ENCODE measurements at places on chromosomes 7 and 10.
A peak's percentile ranks its signal among the peaks of the same experiment; 100 is the strongest.

GRCh38 chr10:71569775-71570588, 149.6 kb downstream of the C10orf105 start:
- DNase-seq: peak; percentile 91

DNA sequence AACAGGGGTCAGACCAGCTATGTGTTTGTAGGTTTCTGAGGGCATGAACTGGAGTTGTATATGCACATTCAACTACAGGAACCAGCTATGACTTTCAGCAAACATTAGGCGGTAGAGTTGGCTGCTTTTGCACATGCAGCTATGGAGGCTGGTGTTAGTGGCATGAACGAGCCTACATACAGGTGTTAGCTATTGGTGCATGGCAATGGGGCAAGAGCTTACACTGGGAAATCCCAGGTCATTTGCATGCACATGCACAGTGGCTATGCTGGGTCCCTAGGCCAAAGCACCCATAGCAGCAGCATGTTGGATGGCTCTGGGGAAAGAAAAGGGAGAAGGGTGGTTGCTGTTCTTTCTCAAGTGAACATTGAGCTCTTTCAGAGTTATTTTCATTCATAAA, 1018.5 kb upstream of the PHF14 start:
- DNase-seq: no peak

GRCh38 chr10:116521424-116522290, 24.1 kb upstream of the PNLIP start:
- peak; percentile 49 for DNase-seq

DNA sequence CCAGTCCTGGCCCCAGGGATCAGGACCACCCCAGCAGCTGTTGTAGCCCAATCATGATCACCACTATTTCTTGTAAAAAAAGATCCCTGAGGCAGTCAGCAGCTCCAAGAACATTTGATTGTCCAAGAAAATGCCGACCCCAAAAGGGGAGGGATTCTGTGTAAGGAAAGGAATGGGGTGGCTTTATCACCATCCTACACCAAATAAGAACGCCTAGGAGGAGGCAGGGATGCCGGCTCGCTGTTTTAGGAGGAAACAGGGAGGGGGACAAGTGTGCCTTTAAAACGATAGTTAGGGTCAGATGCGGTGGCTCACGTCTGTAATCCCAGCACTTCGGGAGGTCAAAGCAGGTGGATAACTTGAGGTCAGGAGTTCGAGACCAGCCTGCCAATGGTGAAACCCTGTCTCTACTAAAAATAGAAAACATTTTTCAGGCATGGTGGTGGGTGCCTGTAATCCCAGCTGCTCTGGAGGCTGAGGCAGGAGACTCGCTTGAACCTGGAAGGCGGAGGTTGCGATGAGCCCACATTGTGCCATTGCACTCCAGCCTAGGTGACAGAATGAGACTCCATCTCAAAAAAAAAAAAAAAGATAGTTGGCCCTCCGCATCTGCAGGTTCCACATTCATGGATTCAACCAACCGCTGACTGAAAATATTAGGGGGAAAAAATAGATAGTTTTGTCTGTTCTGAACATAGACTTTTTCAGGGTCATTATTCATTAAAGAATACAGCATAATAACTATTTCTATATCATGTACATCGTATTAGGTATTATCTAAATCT, 63.6 kb downstream of the PDIA4 start:
- DNase-seq: no peak

- DNase-seq: no peak
Observed at GRCh38 chr10:49242604-49243003, 54.4 kb upstream of the TMEM273 start.

- no peak for DNase-seq
Observed at GRCh38 chr10:29328983-29329382, 40.1 kb downstream of the LYZL1 start.

DNA sequence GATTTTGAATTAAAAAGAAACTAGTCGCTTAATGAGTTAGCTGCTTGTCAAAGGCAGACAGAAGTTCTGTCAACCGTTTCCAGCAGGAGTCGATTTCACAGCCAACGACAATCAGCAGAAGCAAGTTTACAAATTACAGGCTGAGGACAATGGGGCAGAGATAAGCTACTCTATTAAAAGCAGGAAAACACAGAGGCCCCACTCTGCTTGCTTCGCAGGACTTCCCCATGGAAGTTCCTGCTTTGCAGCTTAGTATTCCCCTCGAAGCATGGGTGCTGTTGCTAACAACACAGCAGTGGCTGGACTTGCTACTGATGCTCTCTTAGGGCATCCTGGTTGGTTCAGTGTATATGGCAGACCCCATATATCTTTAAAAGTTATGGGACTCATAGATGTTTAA, 50.8 kb upstream of the KLF6 start:
- no peak for DNase-seq

DNA sequence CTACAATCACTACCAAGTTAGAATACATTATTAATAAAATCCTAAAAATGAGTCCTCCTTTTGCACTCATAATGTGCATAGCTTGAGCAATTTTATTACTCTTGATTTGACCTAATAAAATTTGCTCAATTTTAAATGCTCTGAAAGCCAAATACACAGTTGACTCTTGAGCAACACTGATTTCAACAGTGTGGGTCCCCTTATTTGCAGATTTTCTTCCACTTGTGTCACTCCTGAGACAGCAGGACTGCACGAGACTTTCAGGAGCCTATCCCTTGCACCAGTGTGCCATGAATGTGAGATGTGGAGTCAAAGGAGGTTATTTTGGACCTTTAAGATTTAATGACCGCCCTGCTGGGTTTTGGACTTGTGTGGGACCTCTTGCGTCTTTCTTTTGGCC, 23.2 kb downstream of the RNF216 start:
- no peak for DNase-seq

DNA sequence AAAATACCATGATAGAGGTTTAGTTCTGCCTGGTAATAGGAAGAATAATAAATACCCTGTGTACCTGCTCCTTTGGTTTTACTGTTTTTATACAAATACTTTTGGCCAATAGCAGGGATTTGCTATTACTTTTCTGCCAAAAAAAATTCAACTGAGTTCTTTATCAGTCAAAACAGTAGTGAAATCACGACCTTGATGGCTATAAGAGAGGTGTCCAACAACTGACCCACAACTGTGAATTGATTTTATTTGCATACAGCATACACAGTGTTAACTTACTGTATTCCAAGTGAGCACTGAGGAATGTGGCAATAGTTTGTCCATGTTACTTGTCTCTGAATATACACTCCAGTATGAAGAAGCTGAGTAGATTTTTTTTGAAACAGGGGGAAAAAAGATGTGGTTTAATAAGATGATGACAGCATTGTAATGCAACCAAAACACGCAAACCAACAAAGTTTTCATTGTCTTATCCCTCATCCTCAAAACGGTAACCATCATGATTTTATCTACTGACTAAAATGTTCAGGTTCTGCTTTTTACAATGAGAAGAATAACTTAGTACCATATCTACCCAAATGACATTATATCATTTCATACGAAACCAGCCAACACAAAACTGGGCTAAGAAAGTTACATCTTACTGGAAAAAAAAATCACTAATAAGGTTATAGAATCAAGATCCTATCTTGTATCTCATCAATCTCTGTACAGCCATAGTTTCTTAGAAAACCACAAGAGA, 63.3 kb downstream of the GSAP start:
- no peak for DNase-seq

DNA sequence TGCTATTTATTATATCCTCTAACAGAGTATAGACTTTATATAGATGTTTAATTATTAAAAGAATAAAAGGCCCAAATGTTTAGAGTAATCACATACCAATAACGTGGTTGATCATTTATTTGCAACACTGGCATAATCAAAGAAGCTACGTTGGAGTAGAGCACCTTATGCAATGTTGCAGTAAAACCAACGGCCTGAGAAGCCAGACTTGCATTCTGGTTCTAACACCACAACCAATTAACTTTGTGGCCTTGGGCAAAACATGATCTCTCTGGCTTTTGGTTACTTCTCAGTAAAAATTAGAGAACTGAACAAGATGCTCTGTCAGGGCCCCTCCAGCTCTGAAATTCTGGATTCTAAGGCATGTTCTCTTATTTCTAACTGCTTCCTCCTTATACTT, 476.2 kb downstream of the GRM8 start:
- DNase-seq: no peak

DNA sequence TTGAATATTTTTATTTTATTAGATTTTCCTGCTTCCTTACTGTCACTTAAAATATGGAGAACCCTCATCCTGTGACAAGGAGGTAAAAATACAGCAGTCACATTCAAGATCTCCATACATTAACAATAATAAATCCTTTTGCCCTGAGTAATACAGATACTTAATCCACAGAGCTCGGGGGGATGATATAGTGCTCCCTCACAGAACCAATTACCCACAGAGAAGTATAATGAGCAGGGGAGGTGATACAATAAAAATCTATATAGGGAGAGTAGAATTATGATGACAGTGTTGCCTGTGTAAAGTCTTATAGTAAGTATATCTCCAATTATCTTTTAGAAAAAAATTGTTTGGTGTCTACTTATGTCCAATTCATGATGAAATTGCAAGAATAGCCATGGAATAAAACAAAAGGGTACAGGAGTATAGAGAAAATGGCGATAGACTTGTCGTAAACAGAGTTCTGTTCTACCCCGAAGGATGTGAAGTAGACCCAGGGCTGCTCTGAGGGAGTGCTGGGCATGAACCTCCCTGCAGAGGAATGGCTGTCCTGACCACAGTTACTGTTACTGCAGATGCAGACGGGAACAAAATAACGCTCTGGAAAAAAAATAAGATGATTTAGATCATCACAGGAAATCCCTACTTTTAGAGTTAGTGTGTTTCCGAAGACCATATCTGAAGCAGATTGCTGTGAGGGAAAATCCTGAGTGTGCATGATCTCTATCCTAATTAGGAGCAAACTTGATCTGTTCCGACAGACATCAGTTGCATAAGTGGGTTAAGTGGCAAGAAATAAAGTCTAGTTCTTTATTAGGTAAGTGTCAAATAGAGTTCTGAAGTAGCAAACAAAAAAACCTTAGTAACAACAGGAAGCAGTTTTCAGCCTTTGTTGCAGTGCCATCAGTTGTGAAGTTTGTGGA, 123.7 kb downstream of the KAT6B start:
- DNase-seq: no peak

- no peak for DNase-seq
Observed at GRCh38 chr10:84342584-84342983, 14.2 kb downstream of the CCSER2 start.

DNA sequence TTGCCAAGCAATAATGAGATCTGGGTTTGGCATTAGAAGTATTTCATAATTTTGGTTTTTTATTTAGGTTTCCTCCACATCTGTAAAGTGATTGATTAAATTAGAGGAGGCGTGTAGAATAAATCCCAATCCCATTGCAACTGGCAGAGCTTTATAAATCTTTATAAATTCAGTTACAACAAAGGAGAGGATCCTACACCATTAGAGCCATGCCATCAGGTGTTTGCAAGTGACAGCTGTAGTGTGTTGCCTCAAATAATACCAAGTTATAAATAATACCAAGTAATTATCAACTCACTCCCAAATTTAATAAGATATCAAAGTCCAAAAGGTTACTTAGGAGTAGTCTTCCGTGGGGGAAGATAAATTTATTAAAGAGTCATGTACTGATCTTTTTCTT, 62.2 kb downstream of the PODXL start:
- DNase-seq: no peak

DNA sequence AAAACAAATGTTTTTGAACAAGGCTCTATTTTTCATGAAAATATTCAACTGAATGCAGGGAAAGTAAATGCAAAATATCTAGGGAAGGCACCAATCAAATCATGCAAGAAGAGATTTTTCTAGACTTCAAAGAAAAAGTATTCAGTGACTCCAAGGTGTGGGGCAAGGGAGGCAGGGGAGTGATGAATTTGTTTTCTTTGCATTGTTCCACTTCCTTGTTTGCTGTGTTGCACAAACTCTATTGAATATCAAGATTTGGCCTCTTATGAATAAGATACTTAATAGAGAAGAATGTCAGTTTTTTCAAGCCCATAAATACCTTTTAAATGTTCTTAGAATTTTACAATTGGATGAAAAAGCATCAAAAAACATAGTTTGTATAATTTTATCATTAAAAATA, 26.4 kb downstream of the STEAP1 start:
- no peak for DNase-seq

DNA sequence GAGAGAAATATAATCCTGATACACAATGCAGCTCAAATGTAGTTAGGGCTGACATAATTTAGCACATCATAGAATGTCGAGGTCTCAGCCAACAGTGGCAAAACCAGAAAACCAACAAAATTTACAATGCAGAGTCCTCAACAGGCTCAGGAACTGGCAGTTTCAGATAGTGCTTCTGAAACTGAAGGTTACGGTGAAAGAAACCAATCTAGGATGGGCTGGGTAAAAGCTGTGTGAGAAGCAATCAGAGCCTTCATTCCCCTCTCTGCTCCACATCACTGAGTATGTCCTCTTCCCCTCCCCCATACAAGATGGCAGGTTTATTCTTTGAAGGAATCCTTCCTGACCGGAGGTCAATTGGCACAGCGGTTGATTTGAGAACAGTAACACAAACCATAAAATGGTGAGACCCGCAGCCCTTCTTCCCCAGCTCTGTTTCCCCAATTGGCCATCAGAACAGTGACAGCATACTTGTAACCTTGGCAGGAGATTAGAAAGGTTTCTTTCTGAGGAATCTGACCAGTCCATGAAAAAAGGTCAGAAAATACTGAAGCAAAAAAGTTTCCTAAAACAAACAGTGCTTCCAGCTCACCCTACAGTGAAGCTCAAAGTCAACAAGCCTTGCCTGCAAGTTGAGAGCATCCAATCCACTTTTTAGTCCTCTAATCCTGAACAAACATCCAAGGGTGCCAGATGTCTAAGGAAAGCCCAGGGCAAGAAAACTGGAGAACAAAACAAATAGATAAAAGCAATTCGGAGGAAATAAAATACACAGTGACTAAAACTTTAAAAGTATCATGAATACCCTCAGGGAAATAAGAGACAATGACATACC, 53.9 kb upstream of the IL6 start:
- DNase-seq: no peak

- DNase-seq: no peak
Observed at GRCh38 chr7:94100723-94101345, 96.7 kb upstream of the BET1 start.

- DNase-seq: no peak
Observed at GRCh38 chr10:130263289-130263688, 127.1 kb downstream of the GLRX3 start.

- DNase-seq: peak; percentile 74
Observed at GRCh38 chr10:52308251-52309031, 5.6 kb upstream of the DKK1 start.

GRCh38 chr10:48461623-48462481, 143.0 kb downstream of the ARHGAP22 start:
- DNase-seq: no peak

DNA sequence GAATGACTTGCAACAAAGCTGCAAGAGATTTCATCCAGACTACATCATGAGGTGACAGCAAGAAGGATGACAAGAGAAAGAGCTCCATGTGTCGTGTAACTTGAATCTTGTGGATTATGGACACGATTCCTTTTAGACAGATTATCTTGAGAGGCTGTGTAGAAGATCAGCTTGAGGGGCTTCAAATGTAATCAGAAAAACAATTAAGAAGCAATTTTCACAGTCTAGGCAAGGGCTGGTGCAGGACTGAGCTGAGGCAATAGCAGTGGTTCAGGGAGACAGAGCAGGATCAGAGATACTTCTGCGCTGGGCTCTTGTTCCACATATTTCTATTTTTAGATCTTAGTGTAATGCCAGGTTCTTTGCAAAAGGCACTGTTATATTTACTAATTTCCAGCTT, 253.0 kb upstream of the COBL start:
- DNase-seq: no peak

All from nephron progenitor cell (in vitro differentiated cells).